ENCODE measurements at places on chromosomes 3 and 15. TPM values are rescaled to one million over a fixed set of nuclear protein-coding genes. Genes with fewer than 3 reads are reported as not detected.

The KLHL6 gene
- total RNA-seq, result not detected

The C3orf22 gene
- not detected for total RNA-seq

The SPTBN5 gene
- 2.1 TPM for total RNA-seq

The NCK1 gene
- total RNA-seq, result 20.3 TPM

The TMEM108 gene
- total RNA-seq, result 0.45 TPM

The PPP1R2 gene
- 62.1 TPM for total RNA-seq

The ACTL6A gene
- 75.1 TPM for total RNA-seq

The LNP1 gene
- total RNA-seq, result 3.8 TPM

The FANCD2 gene
- 46.6 TPM for total RNA-seq

The MYZAP gene
- total RNA-seq, result 2.6 TPM

The PARP15 gene
- not detected for total RNA-seq

The ALPK3 gene
- 0.42 TPM for total RNA-seq

The RAB5A gene
- 44.7 TPM for total RNA-seq

The GATA2 gene
- 6.3 TPM for total RNA-seq

The GOLGA6D gene
- total RNA-seq, result not detected

The GRAMD1C gene
- 5.2 TPM for total RNA-seq

The DPPA4 gene
- not detected for total RNA-seq

The SLC22A14 gene
- 0.29 TPM for total RNA-seq

The CD86 gene
- total RNA-seq, result not detected

The DUOXA2 gene
- not detected for total RNA-seq

The AADACL2 gene
- not detected for total RNA-seq

The WWTR1 gene
- total RNA-seq, result 312 TPM

The ISL2 gene
- total RNA-seq, result 2.9 TPM

The PRTG gene
- total RNA-seq, result 27.5 TPM

The CCDC13 gene
- total RNA-seq, result 2.5 TPM

The CTDSPL2 gene
- total RNA-seq, result 85.1 TPM

The CCR9 gene
- total RNA-seq, result not detected

The EXD1 gene
- total RNA-seq, result not detected

The CCDC54 gene
- total RNA-seq, result not detected

The GAP43 gene
- 1.9 TPM for total RNA-seq

The RCN2 gene
- total RNA-seq, result 80.3 TPM

The CIAO2A gene
- total RNA-seq, result 143 TPM

The TTLL13 gene
- total RNA-seq, result not detected

The STAG1 gene
- total RNA-seq, result 32.4 TPM

The UBAP1L gene
- total RNA-seq, result 0.93 TPM

The KBTBD13 gene
- total RNA-seq, result not detected

The ROBO2 gene
- total RNA-seq, result 2.7 TPM

The CIDEC gene
- 0.38 TPM for total RNA-seq

The CHL1 gene
- 0.13 TPM for total RNA-seq

The RGMA gene
- 1.8 TPM for total RNA-seq

The TGM4 gene
- total RNA-seq, result 0.80 TPM

The TUSC7 gene
- not detected for total RNA-seq

The SLC12A1 gene
- not detected for total RNA-seq
